ENCODE measurements at places on chromosomes 3 and 15.
A peak's percentile ranks its signal among the peaks of the same experiment; 100 is the strongest.

- DNase-seq = no peak
These were observed 8.0 kb downstream of the TM6SF1 start for GRCh38 chr15:83115410-83115809.

- DNase-seq = no peak
These were observed 21.0 kb upstream of the ATP2B2 start for GRCh38 chr3:10526366-10526765.

DNA sequence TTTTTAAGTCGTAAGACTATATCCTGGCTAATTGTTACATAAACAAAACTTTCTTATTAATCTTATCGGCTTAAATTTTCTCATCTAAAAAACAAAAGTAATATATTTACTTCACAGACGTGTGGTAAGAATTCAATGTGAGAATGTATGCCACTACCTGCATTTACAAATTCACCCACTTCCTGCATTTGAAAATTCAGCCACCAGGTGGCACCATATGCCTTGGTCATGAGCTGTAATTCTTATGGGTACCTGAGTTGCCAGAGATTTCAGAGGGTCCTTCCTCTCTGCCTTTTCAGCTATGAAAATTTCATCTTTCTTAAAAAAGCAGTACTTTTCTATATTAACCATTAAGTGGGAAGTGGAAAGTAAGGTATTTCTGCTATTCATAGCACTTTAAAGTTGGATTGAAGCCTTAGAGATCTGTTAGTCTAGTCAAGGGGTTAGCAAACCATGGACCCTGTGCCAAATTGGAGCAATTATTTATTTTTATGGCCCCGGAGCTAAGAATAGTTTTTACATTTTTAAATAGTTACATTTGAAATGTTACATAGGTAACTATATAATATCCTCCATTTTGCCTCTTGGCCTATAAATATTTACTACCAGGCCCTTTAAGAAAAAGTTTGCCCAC lies 127.8 kb downstream of the HCN4 start:
- DNase-seq = peak; percentile 39

GRCh38 chr3:187678726-187679268 lies 8.6 kb upstream of the SST start:
- DNase-seq = no peak

- DNase-seq = no peak
These were observed 188.1 kb upstream of the TSC22D2 start for GRCh38 chr3:150220041-150220440.

DNA sequence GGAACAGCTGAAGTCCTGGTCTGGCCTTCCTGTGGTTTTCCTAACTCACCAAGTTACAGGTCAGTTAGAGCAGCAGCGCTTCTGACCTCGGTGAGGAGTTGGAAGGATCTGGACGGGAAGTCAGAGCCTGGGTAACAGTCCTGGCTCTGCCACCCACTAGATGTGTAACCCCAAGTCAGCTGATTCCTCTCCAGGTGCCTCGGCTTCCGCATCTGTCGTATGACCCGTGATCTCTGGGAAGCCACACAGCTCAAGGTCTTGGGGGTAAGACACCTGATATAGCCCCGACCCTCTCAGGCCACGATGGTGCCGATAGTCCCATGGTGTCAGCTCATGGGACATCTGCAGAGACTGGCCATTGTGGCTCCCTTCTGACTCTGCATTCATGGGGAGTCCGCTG lies 8.3 kb upstream of the PIGZ start:
- no peak for DNase-seq

DNA sequence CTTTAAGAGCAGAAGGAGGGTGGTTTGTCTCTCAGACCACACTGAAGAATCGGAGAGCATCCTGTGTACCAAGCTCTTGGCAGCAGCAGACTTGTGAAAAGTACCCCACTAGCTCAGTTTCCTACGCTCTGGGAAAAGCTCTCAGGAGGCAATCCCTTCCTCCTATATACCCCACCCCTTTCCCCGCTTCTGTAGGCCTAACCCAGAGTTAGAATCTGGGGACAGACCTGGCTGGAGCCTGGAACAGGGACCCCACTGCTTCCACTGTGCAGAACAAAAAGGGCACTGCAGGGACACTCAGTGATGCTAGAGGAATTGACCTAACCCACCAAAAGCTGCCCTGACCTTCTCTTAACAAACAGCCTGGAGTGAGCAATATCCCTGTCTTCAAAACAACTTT lies 70.0 kb upstream of the CCDC39 start:
- DNase-seq = no peak

DNA sequence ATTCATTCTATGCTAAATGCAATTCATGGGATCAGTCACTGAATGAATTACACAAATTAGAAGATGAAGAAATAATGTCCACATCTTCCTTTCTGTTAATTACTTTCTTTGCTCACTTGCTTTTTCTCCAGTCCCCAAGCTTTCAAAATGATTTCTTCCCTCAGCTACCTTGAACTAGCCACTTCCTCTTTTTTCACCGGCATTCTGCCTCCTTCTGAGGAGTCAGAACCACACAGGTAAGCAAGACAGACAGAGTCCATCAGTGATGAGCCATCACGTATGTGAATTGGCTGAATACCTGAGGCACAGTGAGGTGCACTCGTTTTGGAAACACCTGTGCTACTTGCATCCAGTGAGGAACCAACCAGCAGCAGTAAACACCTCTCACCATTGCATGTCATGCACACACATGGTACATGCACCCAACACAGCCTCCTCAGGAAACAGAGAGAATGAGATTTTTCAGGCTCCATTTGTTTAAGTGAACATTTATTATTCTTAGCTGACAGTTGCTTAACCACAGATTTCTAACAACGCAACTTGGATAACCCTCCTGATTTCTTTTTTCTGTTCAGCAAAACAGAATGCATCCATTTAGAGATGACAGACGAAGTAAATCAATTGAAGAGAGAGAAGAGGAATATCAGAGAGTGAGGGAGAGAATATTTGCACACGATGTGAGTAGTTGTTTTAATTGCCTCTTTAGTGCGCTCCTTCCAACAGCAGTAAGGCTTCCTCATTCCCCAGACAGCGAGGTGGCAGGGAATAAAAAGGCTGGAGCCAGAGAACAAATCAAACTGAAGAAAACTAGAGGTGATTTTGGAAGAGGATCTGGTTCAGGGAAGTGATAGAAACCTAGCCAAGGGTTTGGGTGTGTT lies 69.3 kb downstream of the ARPP21 start:
- DNase-seq = no peak

DNA sequence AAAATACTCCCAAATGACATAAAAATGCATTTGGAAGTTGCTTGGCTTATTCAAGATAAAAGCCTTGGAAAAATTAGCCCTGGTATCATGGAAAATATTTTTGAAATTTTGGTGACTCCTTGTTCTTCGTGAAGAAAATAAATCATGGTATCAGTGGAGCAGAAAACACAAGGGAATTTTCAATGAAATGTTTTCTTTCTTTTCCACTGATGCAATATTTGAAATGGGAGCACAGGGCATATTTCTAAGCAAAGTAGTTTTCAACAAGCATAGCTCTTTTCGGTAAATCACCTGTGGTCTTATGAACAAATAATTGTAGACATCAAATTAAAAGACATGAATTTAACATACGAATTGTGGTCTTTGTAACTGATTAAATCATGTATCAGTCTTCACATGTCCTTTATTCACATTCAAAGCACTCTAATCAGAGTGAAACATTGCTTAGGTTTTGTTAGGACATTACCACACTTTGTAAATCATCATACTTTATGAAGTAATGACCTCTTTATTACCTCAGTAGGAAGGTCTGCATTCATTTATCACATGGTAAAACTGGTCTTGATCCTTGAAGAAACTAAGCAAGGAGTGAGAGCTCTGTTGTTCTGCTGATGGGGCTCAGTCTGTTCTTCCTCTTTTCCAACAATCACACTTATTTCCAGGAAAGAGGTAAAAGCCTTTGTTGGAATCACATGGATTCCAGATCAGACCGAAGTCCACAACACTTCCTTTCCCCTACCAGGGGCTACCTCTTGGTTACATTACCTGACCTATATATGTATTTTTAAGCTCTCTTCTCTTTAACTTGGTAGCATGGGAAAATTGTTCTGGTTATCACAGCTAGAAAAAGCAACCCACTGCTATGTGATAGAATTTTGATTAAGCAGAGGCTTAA lies 413.5 kb upstream of the THBS1 start:
- no peak for DNase-seq

GRCh38 chr15:66836231-66837030 lies 134.4 kb downstream of the SMAD6 start:
- DNase-seq = no peak

DNA sequence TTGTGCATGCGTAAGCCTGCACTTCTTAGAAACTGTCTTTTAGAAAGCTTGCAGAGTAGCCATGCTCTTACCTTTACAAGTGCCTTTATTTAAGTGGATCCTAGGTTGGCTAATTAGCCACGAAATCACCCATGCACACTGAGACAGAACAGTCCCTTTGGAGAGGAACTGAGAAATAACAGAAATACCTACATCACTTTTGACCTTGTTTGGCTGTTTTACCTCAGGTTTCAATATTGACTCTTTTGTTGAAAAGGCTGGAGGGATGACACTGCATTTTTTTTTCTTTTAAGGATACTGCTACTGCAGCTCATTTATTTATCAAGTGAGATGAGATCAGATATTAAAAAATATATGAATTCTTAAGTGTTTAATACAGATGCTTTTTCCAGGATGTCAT lies 155.6 kb upstream of the GOLIM4 start:
- DNase-seq = no peak

- no peak for DNase-seq
These were observed 332.8 kb downstream of the ULK4 start for GRCh38 chr3:41629072-41629471.

DNA sequence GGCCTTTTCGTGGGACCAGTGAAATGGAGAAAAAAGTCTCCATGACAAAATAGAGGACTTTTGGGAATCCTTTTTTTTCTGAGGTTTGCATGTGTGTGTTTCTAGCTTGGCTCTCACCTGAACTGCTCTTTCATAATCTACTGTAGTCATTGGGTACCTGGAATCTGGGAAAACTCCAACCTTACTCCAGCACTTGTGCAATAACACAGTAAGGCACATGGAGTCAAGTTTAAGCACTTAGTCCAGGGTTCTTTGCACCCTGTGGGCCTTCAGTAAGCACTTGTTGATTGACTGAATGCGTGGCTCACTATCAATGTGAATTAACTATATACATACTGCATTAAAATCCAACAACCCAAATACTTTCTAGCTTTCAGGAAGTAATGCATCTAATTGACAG lies 299.5 kb downstream of the ZBTB20 start:
- DNase-seq = no peak

GRCh38 chr3:43632269-43632733 lies 10.5 kb upstream of the ANO10 start:
- no peak for DNase-seq

DNA sequence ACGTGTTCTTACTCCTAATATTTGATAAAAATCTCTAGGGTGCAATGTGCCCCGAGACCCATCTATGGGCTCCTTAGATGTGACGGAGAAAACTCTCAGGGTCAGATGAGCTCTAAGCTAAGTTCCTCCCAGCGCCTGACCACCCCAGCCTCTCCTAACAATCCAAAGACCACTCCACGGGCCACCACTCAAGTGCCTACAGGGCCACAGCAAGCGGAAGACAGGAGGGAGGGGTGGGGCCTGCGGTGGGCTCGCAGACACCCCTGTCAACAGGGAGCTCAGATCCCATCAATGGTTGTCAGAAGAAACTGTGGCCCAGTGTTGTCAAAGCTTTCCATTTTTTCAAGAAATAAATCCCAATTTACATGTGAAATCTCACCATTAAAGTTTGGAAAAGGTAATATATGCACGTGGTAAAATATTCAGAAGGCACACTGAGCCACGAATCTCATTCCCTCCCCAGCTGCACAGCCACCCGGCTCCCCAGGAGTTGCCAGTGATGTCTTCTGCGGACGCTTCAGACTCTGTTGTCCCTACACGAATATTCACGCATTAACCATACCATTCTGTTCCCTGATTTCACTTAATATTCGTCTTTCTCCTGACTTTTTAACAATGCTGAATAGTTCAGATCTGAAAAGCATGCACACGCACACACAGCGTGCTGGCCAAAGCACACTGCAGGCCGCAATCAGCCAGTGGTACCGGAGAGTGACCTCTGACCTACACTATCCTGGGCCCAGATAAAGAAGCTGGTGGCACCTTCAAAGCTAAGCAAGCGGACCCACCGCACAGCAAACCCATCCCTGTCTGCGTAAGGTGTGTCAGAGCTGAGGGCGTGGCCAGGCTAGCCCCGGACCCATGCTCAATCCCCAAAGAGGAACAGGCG lies 19.1 kb downstream of the TNK2 start:
- DNase-seq = no peak

GRCh38 chr3:33717616-33717865 lies 513 bp downstream of the CLASP2 start:
- no peak for DNase-seq

GRCh38 chr3:115187149-115187757 lies 40.2 kb upstream of the ZBTB20 start:
- DNase-seq = no peak

GRCh38 chr3:35663471-35663870 lies 24.1 kb downstream of the ARPP21 start:
- no peak for DNase-seq

- no peak for DNase-seq
These were observed 8.3 kb downstream of the POLG start for GRCh38 chr15:89326316-89326715.

DNA sequence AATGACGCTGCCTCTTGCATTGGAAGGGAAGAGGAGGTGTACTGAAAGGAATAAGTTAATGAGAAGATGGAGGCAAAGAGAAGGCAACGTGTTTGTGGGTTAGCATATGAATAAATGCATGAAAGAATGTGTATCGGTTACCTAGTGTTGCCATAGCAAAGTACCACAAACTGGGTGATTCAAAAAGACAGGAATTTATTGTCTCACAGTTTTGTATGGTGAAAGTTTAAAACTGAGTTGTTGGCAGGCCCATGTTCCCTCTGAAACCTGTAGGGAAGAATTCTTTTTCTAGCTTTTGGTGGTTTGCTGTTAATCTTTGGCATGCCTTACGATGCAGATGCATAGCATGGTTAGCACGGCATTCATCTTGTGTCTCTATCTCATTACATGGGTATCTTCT lies 729.9 kb downstream of the MECOM start:
- no peak for DNase-seq

- no peak for DNase-seq
These were observed 169.7 kb upstream of the BFSP2 start for GRCh38 chr3:133230195-133230594.

DNA sequence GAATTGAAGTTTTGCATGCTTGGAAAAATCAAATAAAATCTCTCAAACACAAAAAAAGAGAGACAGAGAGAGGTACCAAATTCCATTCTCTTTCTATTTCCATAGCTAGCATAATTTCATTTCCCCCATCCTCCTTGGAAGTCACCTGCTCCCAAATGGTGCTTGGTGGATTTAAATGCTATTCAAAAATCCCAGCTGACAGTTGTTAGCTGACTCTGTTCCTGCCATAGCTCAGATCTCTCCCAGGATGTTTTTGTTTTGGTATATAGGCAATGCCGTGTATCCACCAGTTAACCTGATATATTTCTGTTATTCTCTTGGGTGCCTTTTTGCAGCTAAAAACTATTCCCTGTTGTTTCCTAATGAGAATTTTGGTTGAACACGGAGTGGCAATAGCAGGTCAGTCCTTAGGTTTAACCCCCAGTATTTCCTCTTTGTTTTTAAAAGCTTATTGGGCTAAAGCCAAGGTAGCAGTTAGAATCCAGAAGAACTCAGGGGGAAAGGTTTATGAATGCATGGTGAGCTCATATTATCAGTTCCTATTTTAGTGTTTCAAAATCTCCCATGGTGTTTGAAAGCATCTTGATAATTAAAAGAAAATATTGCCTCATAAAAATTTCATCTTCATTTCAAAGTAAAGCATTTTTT lies 240.0 kb upstream of the GBE1 start:
- no peak for DNase-seq

Measured in stimulated activated CD4-positive, alpha-beta T cell treated with anti-CD3 and anti-CD28 coated beads, Interleukin-1b, Interleukin-23, amount 100 ng/mL, for 1 hour (primary cell).